ENCODE measurements at places on chromosomes 4 and X. TPM values are rescaled to one million over a fixed set of nuclear protein-coding genes. Genes with fewer than 3 reads are reported as not detected.

Gene TLR1
- total RNA-seq = 3.7 TPM

Gene ARHGEF9
- 21.4 TPM for total RNA-seq

Gene ARX
- not detected for total RNA-seq

Gene AMTN
- total RNA-seq = not detected

Gene CFI
- 21.5 TPM for total RNA-seq

Gene PAGE5
- total RNA-seq = not detected

Gene GPRIN3
- under 0.01 TPM for total RNA-seq

Gene FAM236B
- not detected for total RNA-seq

Gene CABS1
- not detected for total RNA-seq

Gene IDUA
- 17.8 TPM for total RNA-seq

Gene TRMT2B
- total RNA-seq = 15.5 TPM

Gene TCP11X2
- total RNA-seq = not detected

Gene NAP1L5
- total RNA-seq = 4.7 TPM

Gene AKAP14
- total RNA-seq = not detected

Gene PAGE1
- not detected for total RNA-seq

Gene NOX1
- not detected for total RNA-seq

Gene SLC6A8
- total RNA-seq = 20.5 TPM

Gene FAM47E
- 1.5 TPM for total RNA-seq

Gene GABRA4
- not detected for total RNA-seq

Gene CXXC4
- total RNA-seq = not detected

Gene SLC2A9
- total RNA-seq = 163 TPM

Gene EGFL6
- total RNA-seq = 1.2 TPM

Gene AWAT2
- total RNA-seq = 0.33 TPM

Gene CTSO
- 1.9 TPM for total RNA-seq

Gene SUPT20HL1
- total RNA-seq = not detected

Gene TAF7L
- 0.17 TPM for total RNA-seq

Gene DDIT4L
- not detected for total RNA-seq

Gene SULT1B1
- under 0.01 TPM for total RNA-seq

Gene PPP3CA
- 85.5 TPM for total RNA-seq

Gene IBSP
- total RNA-seq = not detected
